ENCODE measurements at places on chromosomes 4 and X. TPM values are rescaled to one million over a fixed set of nuclear protein-coding genes. Genes with fewer than 3 reads are reported as not detected.
A peak's percentile ranks its signal among the peaks of the same experiment; 100 is the strongest.

WDR17 gene
- total RNA-seq, result 0.83 TPM

NAP1L2 gene
- total RNA-seq, result 2.2 TPM

MAGEA10 gene
- not detected for total RNA-seq

RPL34 gene
- total RNA-seq, result 1,376 TPM

ESX1 gene
- total RNA-seq, result not detected

PLP1 gene
- not detected for total RNA-seq

LEF1 gene
- total RNA-seq, result 498 TPM

CSN1S1 gene
- not detected for total RNA-seq

AKAP14 gene
- total RNA-seq, result not detected

- DNase-seq, result no peak
These were observed 427 bp downstream of the NKX1-1 start for GRCh38 chr4:1405636-1406393.

- no peak for DNase-seq
These were observed 1.9 kb downstream of the SEC24D start for GRCh38 chr4:118834070-118834469.

DNA sequence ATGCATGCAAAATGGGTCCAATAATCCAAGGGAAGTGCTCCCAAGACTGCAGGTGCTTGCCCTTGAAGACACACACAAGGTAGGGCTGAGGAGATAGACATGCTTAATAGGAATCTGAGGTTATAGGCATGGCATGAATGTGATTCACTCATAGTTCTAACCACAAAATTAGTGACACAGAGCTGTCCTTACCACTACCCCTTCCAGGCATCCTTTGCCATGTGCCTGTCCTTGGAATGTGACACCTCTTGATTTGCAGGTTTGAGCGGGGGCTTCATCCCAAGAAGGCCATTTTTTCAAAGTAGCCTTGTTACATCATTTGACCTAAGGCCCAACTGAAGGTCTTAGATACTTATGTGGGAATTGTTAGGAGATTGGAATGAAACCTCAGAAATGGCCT, 112.5 kb downstream of the CCNG2 start:
- no peak for DNase-seq

GRCh38 chr4:95178938-95179337, 369.8 kb downstream of the UNC5C start:
- no peak for DNase-seq

DNA sequence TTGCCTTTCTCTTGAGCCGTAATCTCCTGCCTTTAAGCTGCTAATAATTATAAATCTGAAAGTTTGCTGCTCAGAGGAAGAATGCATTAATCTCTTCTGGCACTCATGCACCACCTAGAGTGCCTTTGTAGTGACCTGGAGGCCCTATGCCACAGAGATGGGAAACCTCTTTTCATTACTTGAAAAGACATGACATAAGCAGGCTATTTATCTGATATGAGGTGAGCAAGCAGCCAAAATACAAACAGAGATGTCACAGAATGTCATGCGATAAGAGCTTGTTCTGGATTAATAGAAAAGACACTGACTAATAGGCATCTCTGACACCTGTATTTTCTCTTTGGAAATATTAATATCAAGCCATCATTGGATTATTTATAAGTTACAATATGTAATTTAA, 42.3 kb downstream of the GABRB1 start:
- no peak for DNase-seq

GRCh38 chr4:91837608-91838029, 466.1 kb upstream of the GRID2 start:
- DNase-seq, result no peak

GRCh38 chrX:116873671-116874070, 410.9 kb upstream of the CT83 start:
- no peak for DNase-seq

GRCh38 chr4:134057356-134057755, 144.2 kb downstream of the PABPC4L start:
- no peak for DNase-seq

- no peak for DNase-seq
These were observed 278.3 kb downstream of the INPP4B start for GRCh38 chr4:142567620-142568451.

DNA sequence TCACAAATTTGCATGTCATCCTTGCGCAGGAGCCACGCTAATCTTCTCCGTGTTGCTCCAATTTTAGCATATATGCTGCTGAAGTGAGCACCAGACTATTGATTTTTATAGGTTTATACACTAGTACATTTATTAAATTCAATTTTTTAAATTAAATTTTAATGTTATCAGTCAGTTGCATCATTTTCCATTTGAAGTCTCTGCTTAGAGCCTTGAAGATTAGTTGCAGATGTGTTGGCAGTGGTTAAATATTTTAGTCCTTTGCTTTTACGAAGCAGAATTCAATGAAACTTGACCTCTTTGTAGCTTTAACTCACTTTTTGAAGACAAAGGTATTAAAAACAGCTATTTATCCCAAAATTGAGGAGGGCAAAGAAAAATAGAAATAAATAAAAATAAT, 16.5 kb downstream of the TRAPPC11 start:
- DNase-seq, result no peak

DNA sequence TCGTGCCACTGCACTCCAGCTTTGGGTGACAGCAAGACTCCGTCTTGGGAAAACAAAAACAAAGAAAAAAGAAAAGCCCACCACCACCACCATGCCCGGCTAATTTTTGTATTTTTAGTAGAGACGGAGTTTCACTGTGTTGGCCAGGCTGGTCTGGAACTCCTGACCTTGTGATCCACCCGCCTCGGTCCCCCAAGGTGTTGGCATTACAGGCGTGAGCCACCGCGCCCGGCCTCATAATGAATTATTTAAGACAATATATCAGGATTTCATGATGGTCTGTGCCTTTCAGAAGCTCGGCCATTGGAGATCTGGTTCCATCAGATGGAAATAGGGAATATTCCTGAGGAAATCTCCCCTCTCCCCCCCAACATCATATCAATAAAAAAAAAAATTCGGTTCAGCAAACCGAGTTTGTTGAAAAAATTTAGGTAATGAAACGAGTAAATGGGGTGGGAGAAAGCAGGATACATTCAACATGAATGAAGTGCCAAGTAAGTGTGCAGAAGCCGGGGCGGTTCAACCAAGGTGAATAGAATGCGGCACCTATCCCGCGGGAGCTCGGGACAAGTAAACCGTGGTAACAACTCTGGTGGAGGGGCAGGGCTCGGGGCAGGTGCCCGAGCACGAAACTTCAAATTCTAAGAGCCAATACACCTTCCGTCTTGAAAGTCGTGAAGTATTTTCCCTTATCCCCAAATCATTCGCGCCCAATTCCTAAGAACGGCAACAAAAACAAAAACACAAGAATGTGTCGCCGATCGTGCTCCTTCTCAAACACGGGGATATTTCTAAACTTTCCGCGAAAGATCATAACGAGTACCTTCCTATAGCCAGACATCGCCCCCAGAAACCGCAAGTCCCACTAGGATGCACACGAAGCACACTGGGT, 773 bp upstream of the TXLNG start:
- DNase-seq, result peak; percentile 6

GRCh38 chr4:128635141-128635954, 174.2 kb upstream of the JADE1 start:
- no peak for DNase-seq

DNA sequence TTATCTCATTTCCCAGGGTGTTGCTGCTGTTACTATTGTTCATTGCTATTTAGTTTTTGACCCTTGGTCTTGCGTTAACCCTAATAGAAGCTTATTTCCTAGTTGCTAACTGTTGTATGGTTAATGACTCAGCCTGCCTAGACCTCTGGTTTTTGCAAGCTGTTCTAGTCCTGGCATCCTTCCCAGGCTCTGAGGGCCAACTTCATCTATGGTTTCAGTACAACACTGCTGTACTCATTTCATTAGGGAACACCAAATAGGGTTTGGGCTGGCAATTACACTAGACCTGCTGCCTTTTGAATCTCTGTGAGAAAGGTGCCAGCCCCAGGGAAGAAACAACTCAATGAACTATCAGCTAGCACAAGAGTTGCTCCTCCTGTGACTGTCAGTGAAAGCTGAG, 59.6 kb downstream of the DCX start:
- DNase-seq, result no peak

DNA sequence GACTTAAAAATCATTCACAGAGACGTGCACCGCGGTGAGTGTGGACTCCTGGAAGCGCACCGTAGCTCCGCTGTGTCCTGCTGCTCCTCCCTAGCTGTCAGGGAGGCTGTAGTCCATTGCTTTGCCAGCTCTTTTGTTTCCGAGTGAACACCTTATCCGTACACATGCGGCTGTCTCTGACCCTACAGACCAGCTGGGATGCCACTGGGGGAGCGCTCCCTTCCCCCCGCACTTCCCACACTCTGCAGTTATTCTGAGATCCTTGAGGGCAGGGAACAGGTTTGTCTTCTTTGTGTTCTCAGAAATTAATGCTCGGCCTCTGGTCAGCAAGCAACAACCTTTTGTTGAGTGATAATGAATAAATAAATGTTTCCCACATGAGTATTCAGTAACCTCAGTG, 33.7 kb upstream of the MSANTD1 start:
- DNase-seq, result no peak

DNA sequence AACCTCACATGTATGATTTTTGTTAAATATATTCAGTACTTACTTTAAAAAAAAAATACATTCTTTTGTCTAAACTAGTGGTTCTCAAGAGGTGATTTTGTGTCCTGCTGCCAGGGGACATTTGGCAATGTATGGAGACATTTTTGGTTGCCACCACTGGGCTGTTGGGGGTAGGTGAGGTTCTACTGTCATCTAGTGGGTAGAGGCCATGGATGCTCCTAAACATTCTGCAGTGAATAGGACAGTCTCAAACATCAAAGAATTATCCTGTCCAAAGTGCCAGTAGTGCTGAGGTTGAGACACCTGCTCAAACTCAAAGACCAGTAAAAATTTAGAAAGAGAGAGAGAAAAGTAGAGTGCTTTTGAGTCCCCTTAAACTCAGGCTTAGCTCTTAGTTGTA, 32.9 kb upstream of the PGM2 start:
- DNase-seq, result peak; percentile 26

DNA sequence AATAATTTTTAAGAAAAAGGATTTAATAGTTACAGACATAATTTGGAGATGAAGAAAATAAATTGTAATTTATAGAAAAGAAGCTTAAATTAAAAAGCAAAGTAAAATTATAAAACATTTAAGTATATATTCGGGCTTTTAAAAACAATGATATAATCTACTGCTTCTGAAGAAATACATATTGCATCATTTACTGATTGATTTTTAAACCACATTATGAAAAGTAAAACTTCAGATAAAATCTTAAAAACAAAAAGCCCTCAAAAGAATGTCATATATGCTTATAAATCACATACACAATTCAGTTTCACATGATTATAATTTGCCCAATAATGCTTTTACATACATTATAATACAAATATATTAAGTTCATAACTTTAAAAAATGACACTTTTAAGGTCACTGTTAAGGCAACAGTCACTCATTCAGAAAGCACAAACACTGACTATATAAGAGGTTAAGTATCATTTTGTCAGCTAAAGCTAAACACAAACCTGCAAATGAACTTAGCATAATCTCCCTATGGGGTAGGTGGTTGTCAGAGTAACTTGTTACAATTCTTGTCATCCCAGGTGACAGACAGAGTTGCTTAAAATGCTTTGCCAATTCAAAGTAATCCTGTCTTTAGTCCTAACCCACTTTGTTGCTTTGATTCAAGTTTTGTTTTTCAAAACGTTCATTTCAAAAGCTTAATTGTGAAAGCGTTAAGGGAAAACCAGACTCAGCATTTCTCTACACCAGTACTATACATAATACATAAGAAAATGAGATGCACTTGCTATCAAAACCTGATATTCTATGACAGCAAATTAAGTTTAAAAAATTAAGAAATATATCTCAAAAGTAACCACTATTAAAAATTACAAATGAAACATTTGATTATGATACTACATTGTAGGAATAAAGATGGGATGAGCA, 90.6 kb upstream of the MAB21L2 start:
- no peak for DNase-seq

- no peak for DNase-seq
These were observed 60.3 kb upstream of the CAMK2D start for GRCh38 chr4:113821856-113822255.

DNA sequence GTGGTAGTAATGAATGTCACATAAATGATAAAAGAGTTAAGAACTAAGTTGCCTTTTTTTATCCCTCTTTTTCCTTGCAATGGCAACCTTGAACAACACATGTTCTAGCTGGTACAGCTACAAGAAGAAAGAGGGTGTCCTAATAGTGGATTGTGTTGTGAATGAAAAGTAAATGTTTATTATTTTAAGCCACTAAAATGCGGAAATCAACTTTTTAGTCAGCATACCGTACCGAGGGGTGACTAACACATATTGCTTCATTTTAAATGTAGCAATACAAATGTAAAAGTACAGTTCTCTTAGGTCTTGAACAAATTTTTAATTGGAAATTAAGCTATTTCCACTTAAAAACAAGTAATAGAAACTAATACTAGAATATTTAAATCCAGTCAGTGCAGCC, 17.7 kb upstream of the AP1AR start:
- no peak for DNase-seq

DNA sequence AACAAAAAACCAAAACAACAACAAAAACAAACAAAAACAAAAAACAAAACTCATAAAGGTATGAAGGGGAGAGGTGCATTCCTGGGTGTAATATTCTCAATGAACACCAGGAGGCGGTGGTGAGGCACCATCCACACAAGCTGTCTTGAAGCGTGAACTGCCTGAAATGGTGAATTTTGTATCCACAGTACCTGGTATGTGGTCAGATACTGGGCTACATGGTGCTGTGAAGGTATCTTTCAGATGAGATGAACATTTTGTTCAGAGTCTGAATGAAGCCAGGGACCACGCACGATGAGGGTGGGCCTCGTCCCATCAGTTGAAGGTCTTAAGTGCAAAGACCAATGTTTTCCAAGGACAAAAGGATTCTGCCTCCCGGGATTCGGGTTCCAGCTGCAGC, 58.5 kb downstream of the ASMT start:
- DNase-seq, result peak; percentile 58

DNA sequence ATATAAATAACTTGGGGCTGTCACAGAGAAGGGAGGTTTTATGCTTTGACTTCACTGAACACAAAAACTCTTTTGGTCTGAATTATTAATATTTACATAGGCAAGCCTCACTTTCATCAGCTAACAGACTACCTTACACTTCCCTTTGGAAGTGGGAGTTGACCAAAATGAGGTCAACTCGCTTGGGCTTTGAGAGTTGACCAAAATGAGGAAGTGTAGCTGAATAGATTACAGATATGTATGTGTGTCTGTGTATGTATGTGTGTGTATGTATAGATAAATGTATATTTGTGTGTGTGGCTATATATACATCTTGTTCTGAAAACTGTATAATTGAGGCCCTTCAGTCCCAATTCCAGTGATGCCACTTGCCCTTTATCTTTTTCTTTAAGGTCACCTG, 113.3 kb upstream of the IL13RA1 start:
- no peak for DNase-seq

GRCh38 chr4:26034849-26035248, 120.8 kb downstream of the SMIM20 start:
- peak; percentile 13 for DNase-seq

- peak; percentile 24 for DNase-seq
These were observed 16.5 kb downstream of the GAK start for GRCh38 chr4:915595-915994.

- peak; percentile 42 for DNase-seq
These were observed 130.7 kb upstream of the GPRIN3 start for GRCh38 chr4:89438102-89438831.

- no peak for DNase-seq
These were observed 25.5 kb upstream of the TMSB4X start for GRCh38 chrX:12949205-12949926.

GRCh38 chrX:109871121-109871888, 131.6 kb upstream of the TMEM164 start:
- DNase-seq, result no peak

GRCh38 chr4:139759097-139759496, 93.5 kb downstream of the MGST2 start:
- DNase-seq, result no peak

Data from activated CD4-positive, alpha-beta T cell treated with anti-CD3 and anti-CD28 coated beads, Interleukin-2, amount 10 ng/mL, durations not matched to agents 7 days and 5 days (primary cell).